Mesendoderm (in vitro differentiated cells): ENCODE measurements at places on chromosomes 1 and 21.

- DNase-seq: no peak
These were observed 3.4 kb downstream of the CLCA1 start for GRCh38 chr1:86472152-86472551.

- DNase-seq: no peak
These were observed 22.4 kb upstream of the RUNX3 start for GRCh38 chr1:24952413-24952841.

- no peak for DNase-seq
These were observed 267.3 kb downstream of the LTN1 start for GRCh38 chr21:28725396-28725795.

DNA sequence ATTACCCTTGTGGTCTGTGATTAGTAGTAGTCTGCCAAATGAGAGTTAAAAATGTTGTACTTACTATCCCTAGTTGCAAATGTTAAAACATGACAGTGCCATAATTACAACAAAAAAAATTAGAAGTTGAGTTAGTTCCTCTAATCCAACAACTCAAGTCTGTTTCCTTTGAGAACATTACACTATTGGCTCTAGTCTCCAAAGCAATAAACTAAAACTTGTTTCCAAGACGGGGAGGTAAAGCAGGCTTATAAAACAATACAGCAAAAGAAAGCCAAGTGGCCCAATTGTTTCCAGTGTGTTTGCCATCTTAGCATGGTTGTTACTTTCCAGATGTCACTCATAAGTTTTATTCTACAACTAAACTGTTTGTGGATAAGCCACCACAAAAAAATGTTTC lies 11.6 kb downstream of the KYAT3 start:
- no peak for DNase-seq

DNA sequence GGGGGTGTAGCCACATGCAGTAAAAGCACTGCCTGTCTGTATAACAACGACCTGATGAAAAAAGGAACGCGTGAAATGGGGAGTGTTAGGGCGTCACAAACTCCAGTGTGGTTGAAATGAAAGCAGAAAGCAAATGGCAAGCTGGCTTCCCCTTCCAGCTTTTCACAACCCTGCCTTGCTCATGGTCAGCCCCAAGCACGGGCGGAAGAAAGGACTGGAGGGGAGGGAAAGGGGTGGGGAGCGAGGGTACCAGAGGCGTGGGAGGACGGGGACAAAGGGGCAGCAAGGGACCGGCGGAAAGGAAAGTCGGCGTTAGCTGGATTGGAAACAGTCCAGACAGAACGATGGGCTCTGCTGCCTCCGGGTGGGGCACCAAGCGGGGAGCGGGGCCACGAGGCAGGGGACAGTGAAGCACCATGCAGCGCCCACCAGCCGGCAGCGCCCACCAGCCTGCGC lies 9.6 kb downstream of the VPS26C start:
- DNase-seq: no peak

DNA sequence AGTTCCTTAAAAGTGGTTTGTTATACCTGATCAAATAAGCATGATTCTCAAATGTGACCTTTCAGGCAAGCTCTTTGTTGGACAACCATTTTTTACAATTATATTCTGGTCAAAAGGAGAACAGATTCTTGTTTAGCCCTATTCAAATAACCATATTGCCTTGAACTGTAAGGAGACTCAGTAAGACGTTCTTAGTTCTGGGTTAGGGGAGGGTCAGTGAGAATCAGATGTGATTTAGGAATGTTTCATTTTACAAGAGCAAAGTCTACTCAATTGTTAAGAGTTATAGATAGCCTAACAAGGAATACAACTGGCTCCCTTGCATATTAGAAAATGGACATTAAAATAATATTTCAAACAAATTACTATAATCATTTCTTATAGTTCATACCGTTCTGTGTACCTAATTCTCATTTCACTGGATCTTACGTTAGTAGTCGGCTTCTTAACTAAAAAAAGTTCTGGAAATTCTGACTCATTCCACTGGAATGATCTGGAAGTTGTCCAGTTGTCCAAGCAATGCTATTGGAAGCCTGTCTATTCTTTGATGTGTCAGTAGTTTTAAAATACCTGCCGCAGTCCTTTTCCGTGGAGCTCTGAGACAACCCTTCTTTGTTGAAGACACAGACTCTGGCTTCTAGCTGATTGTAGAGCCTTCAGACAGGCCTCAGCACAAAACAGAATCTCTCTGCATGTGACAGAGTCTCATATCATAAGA lies 88.8 kb downstream of the MAST2 start:
- DNase-seq: no peak

GRCh38 chr21:43767984-43768867 lies 7.9 kb downstream of the CSTB start:
- peak; percentile 69 for DNase-seq

- peak; percentile 70 for DNase-seq
These were observed 55.9 kb downstream of the NENF start for GRCh38 chr1:212488436-212489283.

GRCh38 chr1:212620293-212620692 lies 11.7 kb downstream of the ATF3 start:
- DNase-seq: no peak
